SIG-M5 (cell line): ENCODE measurements at places on chromosomes 13 and 19.

DNA sequence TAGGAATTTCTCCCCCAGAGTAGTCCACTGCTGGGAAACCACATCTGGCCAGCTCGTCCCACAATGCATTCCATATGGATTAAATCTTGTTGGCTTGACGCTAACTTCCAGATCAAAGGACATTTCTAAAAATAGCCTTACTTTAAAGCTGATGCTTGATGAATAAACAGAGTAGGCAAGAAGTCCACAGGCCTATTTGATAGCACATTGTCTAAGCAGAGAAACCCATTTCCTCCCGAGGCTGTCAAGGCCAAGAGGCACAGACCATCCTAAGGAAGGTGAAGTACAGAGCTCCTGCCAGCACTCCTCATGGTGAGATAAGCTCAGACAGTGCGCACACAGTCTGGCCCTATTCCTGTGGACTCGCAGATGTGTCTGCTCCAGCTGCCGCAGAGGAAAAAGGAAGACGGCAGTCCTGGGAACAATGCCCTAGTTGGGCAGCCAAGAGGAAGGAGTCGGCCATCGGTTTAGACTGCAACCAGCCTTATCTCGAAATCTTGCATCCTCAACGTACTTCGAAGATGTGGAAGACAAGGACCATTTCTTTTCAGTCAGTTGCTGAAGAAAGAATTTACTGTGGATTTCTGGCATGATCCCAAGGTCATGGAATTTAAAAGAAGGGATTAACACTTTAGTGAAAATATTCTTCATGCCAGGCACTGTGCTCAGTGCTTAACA, 156.8 kb downstream of the RGCC start:
- no peak for DNase-seq

- DNase-seq: no peak
Observed at GRCh38 chr19:54464630-54465425, 1.2 kb upstream of the LENG9 start.

GRCh38 chr13:99655351-99656091, 154.2 kb downstream of the TM9SF2 start:
- DNase-seq: no peak

DNA sequence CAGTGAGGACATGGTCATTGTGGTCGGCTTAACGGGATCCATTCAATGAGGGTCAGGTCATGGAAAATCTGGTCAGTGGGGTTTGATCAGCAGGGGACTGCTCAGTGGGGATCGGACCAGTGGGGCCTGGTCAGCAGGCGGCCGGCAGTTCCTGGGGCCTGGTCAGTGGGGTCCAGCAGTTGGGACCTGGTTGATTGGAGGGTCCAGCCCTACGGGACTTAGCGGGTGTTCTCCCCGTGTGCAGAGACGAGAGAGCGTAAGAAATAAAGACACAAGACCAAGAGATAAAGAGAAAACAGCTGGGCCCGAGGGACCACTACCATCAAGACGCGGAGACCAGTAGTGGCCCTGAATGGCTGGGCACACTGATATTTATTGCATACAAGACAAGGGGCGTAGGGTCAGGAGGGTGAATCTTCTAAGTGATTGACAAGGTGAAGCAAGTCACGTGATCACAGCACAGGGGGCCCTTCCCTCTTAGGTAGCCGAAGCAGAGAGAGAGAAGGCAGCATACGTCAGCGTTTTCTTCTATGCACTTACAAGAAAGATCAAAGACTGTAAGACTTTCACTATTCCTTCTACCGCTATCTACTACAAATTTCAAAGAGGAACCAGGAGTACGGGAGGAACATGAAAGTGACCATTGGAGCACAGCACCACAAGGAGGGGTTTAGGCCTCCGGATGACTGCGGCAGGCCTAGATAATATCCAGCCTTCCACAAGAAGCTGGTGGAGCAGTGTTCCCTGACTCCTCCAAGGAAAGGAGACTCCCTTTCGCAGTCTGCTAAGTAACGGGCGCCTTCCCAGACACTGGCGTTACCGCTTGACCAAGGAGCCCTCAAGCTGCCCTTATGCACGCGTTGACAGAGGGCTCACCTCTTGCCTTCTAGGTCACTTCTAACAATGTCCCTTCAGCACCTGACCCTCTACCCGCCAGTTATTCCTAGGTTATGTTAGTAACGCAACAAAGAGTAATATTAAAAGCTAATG, 62.1 kb upstream of the TPM4 start:
- DNase-seq: no peak
